ENCODE measurements at places on chromosomes 4 and X. TPM values are rescaled to one million over a fixed set of nuclear protein-coding genes. Genes with fewer than 3 reads are reported as not detected.

The PLK4 gene
- 9.9 TPM for polyA plus RNA-seq

The FREM3 gene
- 0.16 TPM for polyA plus RNA-seq

DNA sequence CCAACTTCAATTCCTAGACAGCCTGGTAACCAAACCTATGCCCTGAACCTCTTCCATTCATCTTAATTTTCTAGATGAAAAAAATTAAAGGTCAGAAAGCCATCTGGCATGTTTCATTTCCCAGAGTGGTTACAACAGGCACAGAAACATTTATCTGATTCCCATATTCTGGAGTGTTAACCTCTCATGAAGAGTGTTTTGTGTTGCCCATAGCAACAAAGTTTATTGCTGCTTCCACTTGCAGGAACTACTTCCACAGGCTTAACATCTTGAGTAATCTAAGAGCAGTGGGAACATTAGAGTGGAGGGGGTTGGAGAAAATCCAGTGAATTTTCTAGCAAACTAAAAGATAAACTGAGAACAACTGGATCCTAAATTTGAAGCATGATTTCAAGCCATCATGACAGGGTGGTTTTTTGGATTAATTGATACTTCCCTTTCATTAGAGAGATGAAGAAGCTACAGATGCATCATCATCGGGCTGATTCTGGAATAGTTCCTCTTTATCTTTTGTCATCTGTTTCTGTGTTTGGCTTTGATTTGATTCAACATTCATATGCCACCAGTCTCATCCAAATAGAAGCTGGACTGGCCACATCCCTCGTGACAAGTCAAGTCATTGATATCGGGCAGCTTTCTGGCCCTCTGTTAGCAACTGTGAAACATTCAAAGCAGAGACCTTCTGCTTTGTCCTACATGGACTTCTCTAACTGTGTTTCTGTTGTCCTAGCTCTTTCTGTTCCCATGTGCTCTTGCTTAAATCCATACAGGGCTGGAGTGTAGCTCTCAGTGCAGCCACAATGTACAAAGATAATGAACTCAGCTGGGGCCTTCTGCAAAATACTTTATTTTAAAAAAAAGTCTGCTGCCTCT, 167.3 kb downstream of the MID1IP1 start:
- H3K27ac ChIP-seq, result no peak overlapping the region
- H3K4me1 ChIP-seq, result no peaks in the 10 kb centered on the region
- peak; percentile 39 for DNase-seq
- H3K27me3 ChIP-seq, result no peaks in the 10 kb centered on the region
- H3K36me3 ChIP-seq, result no peaks in the 10 kb centered on the region
- no peak overlapping the region for H3K4me3 ChIP-seq

The PF4V1 gene
- polyA plus RNA-seq, result 0.24 TPM

DNA sequence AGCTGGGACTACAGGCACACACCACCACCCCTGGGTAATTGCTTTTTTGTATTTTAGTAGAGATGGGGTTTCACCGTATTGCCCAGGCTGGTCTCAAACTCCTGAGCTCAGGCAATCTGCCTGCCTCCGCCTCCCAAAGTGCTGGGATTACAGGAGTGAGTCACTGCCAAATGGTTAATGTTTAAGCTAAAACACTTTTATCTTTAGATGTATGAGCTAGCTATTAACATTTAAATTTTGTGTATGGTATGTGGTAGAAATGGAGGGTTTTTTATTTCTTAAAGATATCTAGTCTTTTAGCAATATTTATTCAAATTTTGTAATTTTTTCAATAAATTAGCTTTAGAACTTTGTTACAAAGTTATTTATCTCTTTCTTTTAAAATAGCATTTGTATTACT, 1659.8 kb upstream of the ADGRL3 start:
- no peak overlapping the region for H3K4me3 ChIP-seq
- H3K4me1 ChIP-seq, result no peaks in the 10 kb centered on the region
- no peaks in the 10 kb centered on the region for H3K27me3 ChIP-seq
- H3K36me3 ChIP-seq, result no peaks in the 10 kb centered on the region
- DNase-seq, result no peak
- H3K27ac ChIP-seq, result no peak overlapping the region

DNA sequence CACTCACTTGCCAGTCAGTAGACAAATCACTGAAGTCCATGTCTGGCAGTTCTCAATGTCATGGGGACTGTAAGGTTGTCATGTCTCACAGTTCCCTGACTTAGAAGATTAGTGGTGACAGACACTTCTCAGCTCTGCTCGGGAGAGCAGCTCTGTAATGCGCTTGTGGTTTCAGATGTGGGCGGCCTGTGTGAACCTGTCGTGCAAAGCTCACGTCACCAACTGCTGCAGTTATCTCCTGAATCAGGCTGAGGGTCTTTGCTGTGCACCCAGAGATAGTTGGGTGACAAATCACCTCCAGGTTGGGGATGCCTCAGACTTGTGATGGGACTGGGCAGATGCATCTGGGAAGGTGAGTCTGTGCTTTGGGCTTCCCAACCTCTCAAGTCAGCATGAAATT, at the start of gene IL9R:
TSS of gene IL9R (plus strand) at position 261 of the 400 bp plus-strand sequence. CDS start at position 325, 64 bp downstream.
- H3K27me3 ChIP-seq, result no peaks in the 10 kb centered on the region
- H3K4me1 ChIP-seq, result no peaks in the 10 kb centered on the region
- no peak within 1 kb of the TSS for H3K27ac ChIP-seq
- DNase-seq, result no peak
- H3K4me3 ChIP-seq, result no peak within 1 kb of the TSS

DNA sequence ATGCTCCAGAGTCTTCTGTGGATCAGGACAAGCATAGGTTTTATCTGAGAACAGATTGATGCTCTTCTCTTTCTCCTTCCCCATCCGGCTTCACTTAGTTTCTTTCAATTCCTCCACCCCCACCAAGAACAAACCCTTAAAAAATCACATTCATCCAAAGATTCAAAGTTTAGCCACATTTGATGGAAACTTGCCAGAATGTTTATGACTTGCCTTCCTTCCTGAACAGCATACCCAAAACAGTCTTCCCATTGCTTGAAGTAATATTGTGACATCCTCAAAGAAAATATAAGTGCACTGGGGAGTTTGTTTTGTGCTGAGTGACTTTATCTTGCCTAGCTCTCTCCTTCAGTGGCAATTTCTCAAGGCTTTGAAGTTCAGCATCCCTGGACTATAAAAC, 83.0 kb downstream of the MAGEB17 start:
- H3K27ac ChIP-seq, result no peak overlapping the region
- H3K36me3 ChIP-seq, result no peaks in the 10 kb centered on the region
- no peaks in the 10 kb centered on the region for H3K27me3 ChIP-seq
- no peak for DNase-seq

- H3K36me3 ChIP-seq, result no peaks in the 10 kb centered on the region
- no peak overlapping the region for H3K4me3 ChIP-seq
- H3K27me3 ChIP-seq, result no peaks in the 10 kb centered on the region
These were observed 512.0 kb upstream of the FAT1 start for GRCh38 chr4:187235456-187236170.

GRCh38 chr4:2500547-2500946, 31.6 kb downstream of the RNF4 start:
- H3K27me3 ChIP-seq, result no peaks in the 10 kb centered on the region
- no peak for DNase-seq
- H3K4me3 ChIP-seq, result no peak overlapping the region
- peaks cover 72% of the 10 kb centered on the region for H3K36me3 ChIP-seq
- H3K27ac ChIP-seq, result no peak overlapping the region

The CNKSR2 gene
- 1.3 TPM for polyA plus RNA-seq

DNA sequence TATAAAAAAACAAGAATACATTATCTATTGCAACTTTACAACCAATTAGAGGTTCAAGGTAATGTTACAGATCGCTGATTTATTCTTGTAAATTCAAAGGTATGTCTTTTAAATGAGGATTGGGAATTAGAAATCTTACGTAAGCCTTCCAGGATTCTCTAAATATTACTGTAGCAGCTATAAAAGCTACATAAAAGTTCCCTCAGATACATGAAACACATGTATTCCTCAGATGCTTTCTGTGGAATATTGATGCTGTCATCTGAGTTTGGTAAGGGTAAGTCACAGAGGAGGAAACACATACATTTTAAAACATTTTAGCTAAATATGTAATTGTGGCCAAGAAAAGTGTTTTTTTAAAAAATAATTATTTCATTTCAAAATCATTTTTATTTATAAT, 3.4 kb downstream of the AFP start:
- H3K27me3 ChIP-seq, result no peaks in the 10 kb centered on the region
- no peak overlapping the region for H3K4me3 ChIP-seq
- no peaks in the 10 kb centered on the region for H3K36me3 ChIP-seq
- H3K4me1 ChIP-seq, result peaks cover 4% of the 10 kb centered on the region
- DNase-seq, result no peak

GRCh38 chr4:43556262-43556661, 663.7 kb downstream of the GRXCR1 start:
- H3K27me3 ChIP-seq, result no peaks in the 10 kb centered on the region
- no peak overlapping the region for H3K27ac ChIP-seq
- no peaks in the 10 kb centered on the region for H3K4me1 ChIP-seq
- no peak for DNase-seq
- no peaks in the 10 kb centered on the region for H3K36me3 ChIP-seq
- no peak overlapping the region for H3K4me3 ChIP-seq

DNA sequence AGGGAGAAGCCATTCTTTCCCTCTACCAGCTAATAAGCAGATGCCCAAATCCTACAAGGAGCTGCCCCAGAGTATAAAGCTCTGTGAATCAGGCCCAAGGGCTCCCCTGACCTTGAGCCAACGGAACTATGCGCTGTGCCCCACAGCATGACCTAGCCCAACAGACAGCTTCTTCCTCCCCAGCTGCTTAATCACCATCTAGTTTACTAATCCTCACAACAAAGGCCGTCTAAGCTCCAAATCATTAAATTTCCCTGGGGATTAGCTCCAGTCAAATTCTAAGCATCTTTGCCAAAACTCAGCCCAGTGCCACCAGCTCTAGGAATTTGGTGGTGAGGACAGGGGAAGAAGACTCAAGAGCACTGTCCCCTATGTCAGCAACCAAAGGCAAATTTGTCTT, 113.1 kb downstream of the SHROOM4 start:
- H3K4me1 ChIP-seq, result no peaks in the 10 kb centered on the region
- no peaks in the 10 kb centered on the region for H3K36me3 ChIP-seq
- DNase-seq, result no peak
- H3K4me3 ChIP-seq, result no peak overlapping the region
- H3K27me3 ChIP-seq, result no peaks in the 10 kb centered on the region

DNA sequence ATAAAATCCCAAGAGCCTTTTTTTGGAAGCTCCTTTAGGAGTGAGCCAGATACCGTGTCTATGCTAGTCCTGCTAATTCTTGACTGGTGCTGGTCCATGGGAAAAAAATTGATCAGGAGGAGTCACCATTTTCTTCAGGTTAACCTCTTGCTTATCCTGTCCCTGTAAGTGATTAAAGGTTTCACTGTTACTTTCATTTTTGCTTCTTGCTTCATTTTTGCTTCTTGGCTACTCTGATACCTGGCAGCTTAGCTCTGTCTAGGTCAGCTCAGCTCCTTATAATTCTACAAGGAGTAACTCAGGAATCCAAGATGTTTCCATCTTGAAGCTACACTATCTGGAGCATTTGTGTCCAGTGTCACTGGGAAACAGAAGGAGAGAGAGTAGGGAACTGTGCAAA, 45.7 kb downstream of the AFM start:
- H3K4me3 ChIP-seq, result no peak overlapping the region
- H3K36me3 ChIP-seq, result no peaks in the 10 kb centered on the region
- no peak overlapping the region for H3K27ac ChIP-seq
- no peaks in the 10 kb centered on the region for H3K4me1 ChIP-seq
- H3K27me3 ChIP-seq, result no peaks in the 10 kb centered on the region

GRCh38 chr4:44447563-44448504, 775 bp downstream of the KCTD8 start:
- no peaks in the 10 kb centered on the region for H3K36me3 ChIP-seq
- H3K27ac ChIP-seq, result no peak overlapping the region
- peaks cover 10% of the 10 kb centered on the region for H3K4me1 ChIP-seq
- H3K27me3 ChIP-seq, result peaks cover 52% of the 10 kb centered on the region

The HGFAC gene
- 1.3 TPM for polyA plus RNA-seq

GRCh38 chr4:6773106-6773505, 9.4 kb upstream of the KIAA0232 start:
- H3K27me3 ChIP-seq, result no peaks in the 10 kb centered on the region
- H3K4me1 ChIP-seq, result peaks cover 44% of the 10 kb centered on the region
- no peak overlapping the region for H3K4me3 ChIP-seq
- H3K27ac ChIP-seq, result peak overlapping the region; percentile 64

- DNase-seq, result no peak
- no peaks in the 10 kb centered on the region for H3K27me3 ChIP-seq
- H3K4me1 ChIP-seq, result no peaks in the 10 kb centered on the region
- no peak overlapping the region for H3K4me3 ChIP-seq
These were observed 94.8 kb upstream of the SMIM10 start for GRCh38 chrX:134895805-134896581.

- no peak overlapping the region for H3K4me3 ChIP-seq
- H3K36me3 ChIP-seq, result peaks cover under 1% of the 10 kb centered on the region
- DNase-seq, result no peak
- H3K27me3 ChIP-seq, result no peaks in the 10 kb centered on the region
- no peak overlapping the region for H3K27ac ChIP-seq
- H3K4me1 ChIP-seq, result peaks cover 6% of the 10 kb centered on the region
These were observed 39.0 kb downstream of the ENPEP start for GRCh38 chr4:110514889-110515479.

The GAGE1 gene
- polyA plus RNA-seq, result not detected

GRCh38 chr4:145909281-145909715, 29.3 kb downstream of the ZNF827 start:
- no peak for DNase-seq
- no peaks in the 10 kb centered on the region for H3K36me3 ChIP-seq
- H3K4me1 ChIP-seq, result peaks cover 2% of the 10 kb centered on the region
- H3K27ac ChIP-seq, result no peak overlapping the region
- no peak overlapping the region for H3K4me3 ChIP-seq
- H3K27me3 ChIP-seq, result no peaks in the 10 kb centered on the region

The LUZP4 gene
- polyA plus RNA-seq, result not detected

DNA sequence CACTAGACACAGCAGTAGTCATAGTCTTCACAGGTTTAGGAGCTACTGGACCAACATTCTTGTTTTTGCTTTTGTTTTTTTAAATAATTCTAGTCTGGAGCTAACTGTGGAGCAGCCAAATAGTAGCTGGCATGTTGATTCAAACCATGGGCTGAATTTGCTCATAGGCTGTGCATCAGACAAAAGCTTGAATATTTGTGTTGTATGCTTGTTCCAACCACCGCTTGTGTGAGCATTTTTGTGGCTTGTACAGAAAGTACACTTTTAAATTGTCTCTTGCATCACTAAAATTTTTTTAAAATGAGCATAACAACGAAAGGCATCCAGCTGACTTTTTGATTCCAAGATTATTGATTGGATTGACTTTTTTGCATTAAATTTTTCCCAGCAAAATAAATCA, 39.6 kb downstream of the CCNI start:
- no peak for DNase-seq
- peaks cover 5% of the 10 kb centered on the region for H3K4me1 ChIP-seq
- H3K4me3 ChIP-seq, result no peak overlapping the region
- peaks cover 48% of the 10 kb centered on the region for H3K36me3 ChIP-seq

GRCh38 chr4:36140421-36140820, 103.9 kb downstream of the ARAP2 start:
- H3K27ac ChIP-seq, result no peak overlapping the region
- no peak for DNase-seq
- no peaks in the 10 kb centered on the region for H3K36me3 ChIP-seq
- H3K4me3 ChIP-seq, result no peak overlapping the region

The LRRC66 gene
- 7.8 TPM for polyA plus RNA-seq

GRCh38 chr4:94722270-94722669, 35.5 kb upstream of the BMPR1B start:
- DNase-seq, result no peak
- H3K4me3 ChIP-seq, result no peak overlapping the region
- H3K4me1 ChIP-seq, result no peaks in the 10 kb centered on the region
- H3K27me3 ChIP-seq, result no peaks in the 10 kb centered on the region
- H3K27ac ChIP-seq, result no peak overlapping the region
- H3K36me3 ChIP-seq, result no peaks in the 10 kb centered on the region
